ENCODE measurements at places on chromosomes 2 and 18. TPM values are rescaled to one million over a fixed set of nuclear protein-coding genes. Genes with fewer than 3 reads are reported as not detected.

GRCh38 chr2:194962254-194962653 lies 694.8 kb upstream of the SLC39A10 start:
- DNase-seq, result no peak

GRCh38 chr2:64608867-64609226 lies 44.9 kb downstream of the SERTAD2 start:
- no peak for DNase-seq

DNA sequence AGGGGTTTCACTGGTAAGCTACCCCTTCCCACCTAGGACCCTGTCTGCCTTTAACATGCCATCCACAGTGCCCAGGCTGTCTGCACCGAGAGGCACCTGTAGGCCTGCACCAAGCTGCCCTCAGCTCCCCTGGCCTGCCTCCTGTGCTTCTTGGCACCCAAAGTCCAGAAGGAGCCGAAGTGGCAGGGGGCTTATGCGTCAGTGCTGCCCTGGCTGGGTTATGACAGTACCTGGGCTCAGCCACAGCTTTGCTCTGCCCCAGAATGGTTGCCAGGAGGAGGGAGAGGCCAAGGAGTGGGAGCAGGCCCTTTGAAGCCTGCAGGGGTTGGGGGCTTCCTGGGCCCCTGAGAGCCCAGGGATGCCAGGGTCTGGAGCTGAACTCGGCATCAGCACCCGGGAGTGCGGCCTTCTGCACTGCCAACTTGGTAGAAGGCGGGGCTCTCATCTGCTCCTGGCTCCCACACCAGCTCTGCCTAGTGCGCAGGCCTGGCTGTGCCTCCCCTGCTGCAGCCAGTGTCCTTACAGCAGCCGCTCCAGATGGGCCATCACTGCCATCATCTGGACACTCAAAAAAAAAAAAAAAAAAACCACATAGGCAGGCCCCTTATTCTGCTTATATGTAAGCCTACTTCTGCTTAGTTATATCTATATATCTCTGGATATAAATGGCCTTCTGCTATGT lies 155.4 kb downstream of the THSD7B start:
- DNase-seq, result no peak

DNA sequence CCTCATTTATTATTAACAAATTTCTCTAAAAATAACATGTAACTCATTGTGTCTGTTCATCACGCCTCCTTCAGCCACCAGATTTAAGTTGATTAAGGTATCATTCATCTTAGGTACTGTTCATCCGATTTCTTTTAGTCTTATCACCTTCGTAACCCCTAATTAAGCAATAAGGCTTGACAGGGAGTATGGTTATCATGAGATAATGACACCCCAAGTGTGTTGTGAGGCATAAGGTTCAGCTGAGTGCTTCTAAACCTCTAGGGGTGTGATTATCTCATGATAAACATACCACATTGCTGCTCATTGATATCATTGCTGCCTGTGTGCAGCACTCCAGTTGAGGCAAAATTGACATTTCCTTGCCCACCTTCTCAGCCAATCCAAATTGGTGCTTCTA lies 158.9 kb upstream of the BOD1L2 start:
- no peak for DNase-seq

- DNase-seq, result no peak
Observed at GRCh38 chr2:60125611-60126426, 427.6 kb downstream of the BCL11A start.

DNA sequence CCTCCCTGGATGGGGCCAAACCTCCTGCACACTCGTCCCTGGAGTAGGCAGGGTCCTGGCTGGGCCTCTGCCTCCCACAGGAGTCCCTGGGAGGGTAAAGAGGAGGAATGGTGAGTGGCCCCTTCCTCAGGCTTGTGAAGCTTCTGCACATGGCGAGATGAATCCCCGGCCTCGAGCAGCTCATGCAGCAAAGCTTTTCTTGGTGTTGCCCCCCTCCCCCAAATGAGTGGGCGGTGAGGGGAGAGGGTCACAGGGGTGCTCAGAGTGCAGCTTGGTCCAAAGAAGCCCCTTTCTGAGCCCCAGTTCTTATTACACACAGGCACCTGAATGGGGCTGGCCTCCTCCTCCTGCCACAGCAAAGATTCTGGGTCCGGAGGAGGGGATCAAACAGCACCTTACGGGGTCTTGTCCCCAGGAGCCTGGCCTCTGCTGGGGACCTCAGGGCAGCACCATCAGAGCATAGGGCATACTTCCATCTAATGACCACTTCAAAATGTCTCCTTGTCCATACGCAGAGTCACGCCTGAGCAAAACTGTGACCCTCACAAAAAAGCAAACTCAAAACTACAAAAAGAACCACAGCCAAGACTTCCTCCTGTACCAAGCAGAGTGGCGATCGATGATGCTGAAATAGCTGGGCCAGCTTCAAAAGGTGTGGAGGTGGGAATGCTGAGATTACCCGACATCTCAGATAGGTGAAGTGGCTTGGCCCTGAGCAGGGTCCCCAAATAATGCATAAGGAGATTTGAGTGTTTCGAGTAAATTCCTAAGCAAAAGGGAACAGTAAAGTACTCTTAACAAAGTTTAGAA lies 148.4 kb upstream of the TWIST2 start:
- no peak for DNase-seq

DNA sequence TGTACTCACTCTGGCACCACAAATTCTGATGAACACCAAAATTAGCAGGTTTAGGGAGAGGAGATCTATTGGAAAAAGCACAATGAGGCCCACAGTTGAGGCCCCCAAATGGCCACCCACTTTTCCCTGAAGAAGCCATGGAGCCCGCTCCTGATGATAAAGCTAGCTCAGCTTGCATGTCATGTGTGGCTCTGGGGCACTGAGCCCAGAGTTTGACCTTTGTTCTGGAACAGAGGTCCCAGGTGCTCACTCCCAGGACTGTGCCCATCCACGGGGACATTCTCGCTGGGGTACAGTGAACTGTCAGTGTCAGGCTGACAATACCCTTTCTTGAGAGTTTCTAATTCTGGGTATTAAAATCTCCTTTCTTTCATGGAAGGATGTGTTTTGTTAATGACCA lies 36.2 kb downstream of the XDH start:
- DNase-seq, result no peak

GRCh38 chr2:230678451-230678850 lies 34.2 kb upstream of the CAB39 start:
- DNase-seq, result no peak

FAP gene
- not detected for total RNA-seq

ADAM23 gene
- total RNA-seq, result 5.7 TPM

MAPK4 gene
- not detected for total RNA-seq

All from T-cell (primary cell).